Bone marrow (tissue), 2 donors: ENCODE measurements at places on chromosomes 11 and 22.

GRCh38 chr11:128714881-128715280, 21.0 kb downstream of the FLI1 start:
- no peak for DNase-seq

GRCh38 chr11:120186456-120186773, 24.4 kb upstream of the OAF start:
- DNase-seq: no peak

- no peak for DNase-seq
Observed at GRCh38 chr11:60634126-60634525, 65.3 kb upstream of the MS4A8 start.

DNA sequence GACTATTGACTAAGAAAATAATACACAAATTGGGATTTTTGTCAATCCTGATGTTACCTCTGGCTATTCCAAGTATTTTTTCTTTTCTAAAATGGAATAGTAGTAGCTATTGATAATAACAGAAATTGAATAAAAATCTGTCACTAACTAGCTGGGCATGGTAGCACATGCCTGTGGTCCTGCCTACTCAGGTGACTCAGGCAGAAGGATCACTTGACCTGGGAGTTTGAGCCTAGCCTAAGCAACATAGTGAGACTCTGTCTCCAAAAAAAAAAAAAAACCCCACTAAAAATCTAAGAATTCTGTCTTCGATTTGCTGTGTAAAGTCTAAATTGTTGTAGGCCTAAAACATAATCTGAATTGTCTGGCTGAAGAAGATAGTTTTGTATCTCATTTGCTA, 42.2 kb downstream of the FAM118A start:
- DNase-seq: no peak
